ENCODE measurements at places on chromosomes 3 and 15.

- no peak for DNase-seq
These were observed 213.7 kb downstream of the DIPK2A start for GRCh38 chr3:144185276-144185675.

- DNase-seq, result no peak
These were observed 128.6 kb downstream of the DUT start for GRCh38 chr15:48459571-48460442.

DNA sequence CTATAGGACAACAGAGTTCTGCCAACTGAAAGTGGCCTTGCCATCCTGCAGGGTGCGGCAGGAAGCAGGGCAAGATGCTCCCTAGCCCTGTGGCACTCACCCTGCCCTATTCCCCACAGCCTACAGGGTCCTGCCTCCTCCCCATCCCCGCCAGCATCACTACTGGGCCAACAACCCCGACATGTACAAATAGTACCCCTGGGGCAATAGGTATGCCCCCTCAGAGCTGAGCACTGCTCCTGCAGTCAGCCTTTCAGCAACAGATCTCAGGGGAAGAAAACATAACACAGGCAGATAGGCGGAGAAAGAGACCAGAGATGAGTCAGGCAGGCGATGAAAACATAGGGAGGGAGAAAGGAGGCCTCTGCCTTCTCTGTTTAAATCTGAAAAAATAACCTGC lies 74.7 kb downstream of the XXYLT1 start:
- no peak for DNase-seq

DNA sequence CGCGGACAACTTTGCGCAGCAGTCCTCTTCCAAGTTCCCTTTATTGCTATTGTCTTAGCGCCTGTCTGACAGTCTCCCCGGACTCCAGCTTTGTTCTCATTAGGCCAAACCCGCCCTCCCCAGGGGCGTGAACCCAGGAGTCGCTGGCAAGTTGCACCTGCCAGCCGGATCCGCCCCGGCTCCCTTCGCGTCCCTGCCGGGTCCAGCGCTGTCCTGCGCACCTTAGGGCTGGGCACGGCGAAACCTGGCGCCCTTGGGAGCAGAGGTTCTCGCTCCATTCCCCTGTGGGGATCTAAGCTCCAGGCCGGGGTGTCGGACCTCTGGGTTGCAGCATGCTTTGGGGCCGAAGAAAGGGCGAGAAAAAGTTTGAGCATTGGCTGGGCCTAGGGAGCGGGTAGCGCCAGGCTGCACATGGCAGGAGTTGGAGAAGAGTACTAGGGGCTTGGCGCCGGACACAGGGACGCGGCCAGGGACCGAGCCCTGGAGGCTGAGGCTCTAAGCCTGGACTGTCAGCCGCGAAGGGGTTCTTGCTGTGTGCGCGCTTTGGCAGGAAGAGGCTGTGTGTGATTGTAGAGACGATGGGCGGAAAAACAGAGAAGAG lies 335.1 kb upstream of the THRB start:
- DNase-seq, result no peak

- no peak for DNase-seq
These were observed 24.5 kb downstream of the NIT2 start for GRCh38 chr3:100359035-100359434.

DNA sequence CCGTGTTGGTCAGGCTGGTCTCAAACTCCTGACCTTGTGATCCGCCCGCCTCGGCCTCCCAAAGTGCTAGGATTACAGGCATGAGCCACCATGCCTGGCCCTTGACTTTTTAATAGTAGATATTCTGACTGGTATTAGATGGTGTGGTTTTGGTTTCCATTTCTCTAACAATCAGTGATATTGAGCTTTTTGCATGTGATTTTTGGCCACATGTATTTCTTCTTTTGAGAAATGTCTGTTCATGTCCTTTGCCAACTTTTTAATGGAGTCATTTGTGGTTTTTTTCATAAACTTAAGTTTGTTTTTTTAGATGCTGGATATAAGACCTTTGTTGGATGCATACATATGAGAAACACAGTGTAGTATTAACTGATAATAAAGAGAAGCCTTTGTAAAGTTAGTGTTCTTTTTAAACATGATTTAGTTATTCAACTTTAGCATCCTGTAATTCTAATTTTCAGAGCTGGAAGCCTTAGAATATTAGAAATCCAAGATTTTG lies 280.8 kb downstream of the RBMS3 start:
- DNase-seq, result no peak

DNA sequence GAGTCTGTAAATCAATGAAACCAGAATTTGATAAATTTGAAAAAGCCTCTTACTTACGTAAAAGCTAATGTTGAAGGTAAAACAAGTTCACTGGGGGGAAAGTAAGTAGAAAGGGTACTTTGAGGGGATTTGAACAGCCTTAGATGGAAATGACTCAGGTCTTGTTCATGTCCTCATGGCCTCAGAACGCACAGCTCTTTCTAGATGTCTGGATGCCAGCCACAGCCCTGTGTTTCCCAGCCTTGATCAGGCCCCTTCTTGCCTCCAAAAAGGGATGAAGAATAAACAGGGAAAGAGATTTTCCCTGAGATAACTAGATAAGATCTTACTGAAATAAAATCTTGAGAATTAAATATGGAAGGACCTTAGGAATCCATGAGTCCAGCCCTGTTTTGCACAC lies 237.1 kb upstream of the GOLGA6L4 start:
- no peak for DNase-seq

DNA sequence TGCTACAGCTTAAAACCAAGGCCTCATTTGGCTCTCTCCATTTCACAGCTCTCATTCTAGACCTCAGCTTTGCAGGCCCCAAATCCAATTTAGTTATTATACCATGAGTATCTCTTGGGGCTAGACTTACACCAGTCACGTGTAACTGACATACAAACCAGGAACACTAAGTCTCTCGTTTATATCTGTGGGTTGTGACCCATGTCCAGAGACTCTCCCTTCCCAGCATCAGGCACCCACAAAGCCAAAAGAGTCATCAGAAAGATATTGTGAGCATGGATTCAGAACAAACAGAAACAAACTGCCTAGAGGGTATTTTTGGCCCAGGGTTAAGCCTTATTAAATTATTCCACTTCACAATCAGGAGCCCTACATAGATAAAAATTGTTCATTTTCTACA lies 5.6 kb upstream of the CCDC13 start:
- no peak for DNase-seq

DNA sequence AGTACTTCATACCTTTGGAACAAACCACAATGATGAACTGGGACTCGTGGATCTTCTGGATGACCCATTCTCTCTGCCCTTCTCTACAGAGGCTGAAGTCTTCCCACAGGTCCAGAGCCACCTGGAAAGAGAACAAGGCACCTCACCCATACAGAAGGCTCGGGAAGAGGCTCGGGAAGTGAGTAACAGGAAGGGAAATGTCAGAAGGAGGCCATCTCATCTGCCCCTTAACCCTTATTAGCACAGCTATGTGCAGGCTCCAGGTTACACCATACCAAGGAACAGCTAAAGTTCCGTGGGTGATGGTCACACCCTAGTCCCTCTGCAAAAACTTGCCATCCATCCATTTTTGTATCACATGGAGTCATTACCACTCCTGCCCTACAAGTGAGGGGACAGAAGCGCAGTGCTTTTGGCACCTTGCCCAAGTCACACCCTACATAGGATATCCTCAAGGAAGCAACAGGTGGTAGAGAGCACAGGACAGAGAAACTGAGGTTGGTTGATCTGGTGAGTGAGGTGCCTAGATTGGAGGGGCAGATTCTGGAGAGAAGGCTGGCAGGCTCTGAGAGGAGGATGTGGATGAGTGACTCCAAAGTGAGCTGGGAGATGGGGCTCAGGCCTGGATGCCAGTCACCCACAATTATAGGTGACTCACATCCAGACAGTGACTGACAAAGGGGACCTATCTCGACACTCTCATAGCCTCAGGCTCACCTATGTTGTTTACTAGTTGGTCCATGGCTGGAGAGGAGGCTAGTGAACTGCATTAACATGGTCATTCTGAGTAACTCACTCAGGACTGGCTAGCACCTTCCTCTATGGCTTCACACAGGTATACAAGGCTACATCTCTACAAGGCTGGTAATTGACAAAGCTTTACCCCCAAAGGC lies 38.2 kb downstream of the SPATA12 start:
- no peak for DNase-seq

DNA sequence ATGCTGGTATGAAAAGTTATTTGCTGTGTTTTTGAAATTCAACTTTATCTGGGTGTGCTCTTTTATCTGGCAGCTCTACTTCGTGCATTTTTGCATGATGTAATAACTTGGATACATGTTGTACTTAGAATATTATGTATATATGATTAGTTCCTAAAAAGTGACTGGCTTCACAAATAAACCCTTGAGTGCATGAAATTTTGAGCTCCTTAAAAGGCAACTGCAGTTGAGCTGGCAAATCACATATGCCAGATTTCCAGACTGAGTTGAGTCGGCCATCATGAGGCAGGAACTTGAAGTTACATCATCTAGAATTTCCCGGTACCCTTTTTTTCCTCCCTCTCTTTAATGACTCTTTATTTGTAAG lies 162.5 kb downstream of the FNDC3B start:
- no peak for DNase-seq
